ENCODE measurements at places on chromosomes 2 and 18. TPM values are rescaled to one million over a fixed set of nuclear protein-coding genes. Genes with fewer than 3 reads are reported as not detected.

The KIF5C gene
- 2.6 TPM for total RNA-seq

The MCEE gene
- total RNA-seq = 11.1 TPM

The ACVR1C gene
- total RNA-seq = 0.20 TPM

The IGFBP2 gene
- total RNA-seq = not detected

The FOXD4L1 gene
- total RNA-seq = 0.17 TPM

The CD207 gene
- not detected for total RNA-seq

The SLC1A4 gene
- 35.4 TPM for total RNA-seq

DNA sequence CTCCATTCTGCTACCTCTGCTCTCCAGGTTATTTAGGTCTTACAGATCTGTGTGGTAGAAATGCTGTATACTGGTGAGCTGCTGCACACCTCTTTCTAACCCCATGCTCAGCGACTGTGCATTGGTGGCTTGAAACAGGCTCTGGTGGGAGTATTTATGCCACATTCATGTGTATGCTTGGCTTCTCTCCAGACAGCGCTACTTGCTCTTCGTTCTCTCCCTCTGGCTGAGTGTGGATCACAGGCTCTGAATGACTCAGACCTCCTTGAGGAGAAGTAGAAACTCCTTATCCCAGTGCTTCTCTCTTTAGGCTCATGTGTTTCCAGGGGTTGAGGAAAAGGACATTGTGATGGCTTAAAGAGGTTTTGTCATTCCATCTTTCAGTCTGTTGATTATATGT, 54.9 kb downstream of the FHOD3 start:
- no peaks in the 10 kb centered on the region for H3K4me1 ChIP-seq
- no peak overlapping the region for H3K4me3 ChIP-seq
- no peak overlapping the region for H3K27ac ChIP-seq

DNA sequence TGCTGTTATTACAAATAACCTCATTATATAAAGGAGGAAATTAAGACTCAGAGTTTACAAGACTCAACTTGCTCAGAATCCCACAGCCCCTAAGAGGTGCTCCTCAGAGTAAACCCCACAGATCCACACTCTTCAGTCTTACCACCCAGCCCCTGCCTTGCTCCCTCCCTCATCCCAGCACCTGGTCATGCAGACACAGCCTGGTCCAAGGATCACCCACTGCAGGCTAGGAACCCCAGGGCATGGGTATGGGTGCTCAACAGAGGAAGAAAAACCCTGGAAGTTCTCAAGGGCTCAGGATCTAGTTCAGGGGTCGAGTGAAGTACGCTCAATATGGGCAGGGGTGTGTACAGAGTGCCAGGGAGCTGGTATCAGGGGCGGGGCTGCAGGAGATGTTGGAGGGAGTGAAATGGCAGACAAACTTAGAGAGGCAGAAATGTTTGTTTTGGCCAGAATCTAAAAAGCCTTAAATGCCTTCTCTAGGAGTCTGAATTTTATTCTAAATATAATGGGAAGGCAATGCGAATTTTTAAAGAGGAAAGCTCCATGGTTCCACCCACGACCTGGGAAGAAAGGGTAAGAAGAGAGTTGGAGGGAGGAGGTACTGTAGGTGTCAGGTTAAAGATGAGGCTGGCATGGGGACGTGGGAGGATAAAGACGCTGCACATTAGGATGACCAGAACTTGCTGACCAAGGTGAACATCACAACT, 79.1 kb upstream of the MGAT4A start:
- no peaks in the 10 kb centered on the region for H3K36me3 ChIP-seq
- H3K4me1 ChIP-seq = no peaks in the 10 kb centered on the region
- no peak overlapping the region for H3K27ac ChIP-seq
- no peak overlapping the region for H3K4me3 ChIP-seq
- DNase-seq = no peak
- peaks cover 12% of the 10 kb centered on the region for H3K27me3 ChIP-seq

DNA sequence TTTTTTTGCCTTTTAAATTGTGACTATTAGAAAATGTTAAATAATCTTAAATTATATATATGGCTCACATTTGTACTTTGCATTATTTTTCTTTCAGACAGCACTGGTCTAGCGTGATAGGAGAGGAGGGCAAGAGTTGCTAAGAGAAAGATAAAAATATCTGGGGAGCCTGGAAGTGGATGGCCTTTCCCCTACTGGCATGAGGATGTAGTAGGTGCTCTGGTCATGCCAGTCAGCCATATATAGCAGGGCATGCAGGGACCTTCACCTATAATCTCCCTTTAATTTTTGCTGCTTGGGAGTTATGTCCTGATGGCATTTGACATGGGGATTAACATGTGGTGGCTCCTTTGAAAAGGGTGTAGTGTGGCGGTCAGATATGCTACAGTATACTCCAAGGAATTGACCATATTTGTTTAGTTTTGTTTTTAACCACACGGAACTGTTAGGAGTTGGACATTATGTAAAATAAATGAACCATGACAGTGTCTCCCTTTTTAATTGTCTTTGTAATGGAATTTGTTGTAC, 144.7 kb downstream of the BABAM2 start:
- no peak overlapping the region for H3K4me3 ChIP-seq
- H3K27me3 ChIP-seq = no peaks in the 10 kb centered on the region
- H3K27ac ChIP-seq = no peak overlapping the region
- peaks cover 3% of the 10 kb centered on the region for H3K36me3 ChIP-seq
- DNase-seq = no peak

DNA sequence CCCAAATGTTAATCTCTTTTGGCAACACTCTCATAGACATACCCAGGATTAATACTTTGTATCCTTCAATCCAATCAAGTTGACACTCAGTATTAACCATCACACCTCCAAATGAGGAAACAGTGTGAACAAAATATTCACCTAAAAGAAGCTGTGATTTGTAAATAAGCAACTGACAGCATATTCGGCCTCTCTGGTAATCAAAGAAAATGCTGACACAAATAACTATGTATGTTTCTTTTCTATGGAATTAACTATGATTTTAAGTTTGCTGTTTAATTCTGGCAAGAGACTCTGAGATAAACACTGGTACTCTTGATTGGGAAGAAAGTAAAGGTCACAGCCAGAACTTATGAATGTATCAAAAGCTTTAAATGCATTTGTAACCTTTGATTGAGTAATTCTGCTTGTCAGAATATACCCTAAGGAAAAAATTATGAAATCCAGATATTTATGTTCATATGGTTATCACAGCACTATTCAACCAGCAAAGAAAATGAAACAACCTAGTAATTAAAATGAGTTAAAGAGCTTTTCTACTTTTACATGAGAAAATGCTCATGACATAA, 3.6 kb upstream of the GYPC start:
- H3K27ac ChIP-seq = no peak overlapping the region
- DNase-seq = no peak
- no peaks in the 10 kb centered on the region for H3K27me3 ChIP-seq

- no peak overlapping the region for H3K27ac ChIP-seq
- no peaks in the 10 kb centered on the region for H3K36me3 ChIP-seq
- no peak overlapping the region for H3K4me3 ChIP-seq
- no peak for DNase-seq
Observed at GRCh38 chr2:172211512-172211911, 108.8 kb upstream of the DLX2 start.

- H3K4me1 ChIP-seq = no peaks in the 10 kb centered on the region
- no peak for DNase-seq
- no peaks in the 10 kb centered on the region for H3K36me3 ChIP-seq
Observed at GRCh38 chr2:119473621-119474370, 42.1 kb downstream of the TMEM37 start.

GRCh38 chr2:209094221-209094620, 329.6 kb upstream of the MAP2 start:
- no peak for DNase-seq
- H3K27ac ChIP-seq = no peak overlapping the region
- H3K27me3 ChIP-seq = no peaks in the 10 kb centered on the region
- H3K4me3 ChIP-seq = no peak overlapping the region
- H3K4me1 ChIP-seq = no peaks in the 10 kb centered on the region
- no peaks in the 10 kb centered on the region for H3K36me3 ChIP-seq

GRCh38 chr2:156322686-156323231, 9.8 kb downstream of the NR4A2 start:
- H3K27ac ChIP-seq = no peak overlapping the region
- H3K4me3 ChIP-seq = peak overlapping the region; percentile 56
- peaks cover 38% of the 10 kb centered on the region for H3K4me1 ChIP-seq
- H3K27me3 ChIP-seq = peaks cover 74% of the 10 kb centered on the region

GRCh38 chr18:48048251-48048650, 117.8 kb upstream of the SMAD2 start:
- peaks cover 23% of the 10 kb centered on the region for H3K27me3 ChIP-seq
- no peak overlapping the region for H3K27ac ChIP-seq
- H3K4me1 ChIP-seq = no peaks in the 10 kb centered on the region
- no peak overlapping the region for H3K4me3 ChIP-seq

DNA sequence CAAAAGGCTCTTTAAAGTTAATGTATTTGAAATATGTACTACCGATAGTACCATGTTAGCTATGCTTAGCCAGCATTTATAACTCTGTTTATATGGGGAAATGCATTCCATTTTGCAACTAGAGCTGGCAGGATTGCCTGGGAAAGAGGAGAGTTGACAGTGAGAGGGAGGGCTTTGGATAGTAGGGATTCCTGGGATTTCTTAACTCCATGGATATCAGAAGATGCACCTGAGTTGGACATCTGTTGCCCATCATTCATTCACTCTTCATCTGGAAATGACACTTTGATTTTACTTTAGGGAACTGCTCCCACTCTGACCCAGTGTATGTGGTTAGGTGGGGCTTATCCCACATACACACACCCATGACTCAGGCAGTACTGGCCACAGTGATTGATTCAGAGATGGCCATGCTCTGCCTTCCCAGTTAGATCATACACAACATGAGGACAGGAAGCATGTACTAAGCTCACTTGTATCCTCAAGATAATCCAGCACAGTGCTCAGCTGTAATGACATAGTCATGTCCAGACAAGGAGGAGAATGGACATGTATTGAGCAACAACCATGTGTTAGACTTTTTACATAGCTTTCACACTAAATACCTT, 248.8 kb downstream of the MREG start:
- H3K4me1 ChIP-seq = no peaks in the 10 kb centered on the region
- H3K4me3 ChIP-seq = no peak overlapping the region
- no peaks in the 10 kb centered on the region for H3K36me3 ChIP-seq
- peaks cover 8% of the 10 kb centered on the region for H3K27me3 ChIP-seq
- H3K27ac ChIP-seq = no peak overlapping the region

All from activated B cell treated with CpG ODN at 0.5 μM for 24 hours (primary cell).